Activated B cell treated with CpG ODN at 0.5 μM for 24 hours (primary cell): ENCODE measurements at places on chromosomes 4 and X. TPM values are rescaled to one million over a fixed set of nuclear protein-coding genes. Genes with fewer than 3 reads are reported as not detected.

DNA sequence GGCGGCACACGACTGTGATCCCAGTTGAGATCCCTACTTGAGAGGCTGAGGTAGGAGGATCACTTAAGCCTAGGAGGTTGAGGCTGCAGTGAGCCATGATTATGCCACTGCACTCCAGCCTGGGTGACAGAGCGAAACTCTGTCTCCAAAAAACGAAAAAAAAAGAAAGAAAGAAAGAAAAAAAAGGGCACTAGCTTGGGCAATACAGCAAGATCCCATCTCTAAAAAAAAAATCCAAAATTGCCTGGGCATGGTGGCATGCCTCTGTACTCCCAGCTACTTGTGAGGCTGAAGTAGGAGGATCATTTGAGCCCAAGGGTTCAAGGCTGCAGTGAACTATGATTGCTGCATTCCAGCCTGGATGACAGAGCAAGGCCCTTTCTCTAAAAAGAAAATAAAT, 10.7 kb upstream of the KLHL15 start:
- no peak for DNase-seq

DNA sequence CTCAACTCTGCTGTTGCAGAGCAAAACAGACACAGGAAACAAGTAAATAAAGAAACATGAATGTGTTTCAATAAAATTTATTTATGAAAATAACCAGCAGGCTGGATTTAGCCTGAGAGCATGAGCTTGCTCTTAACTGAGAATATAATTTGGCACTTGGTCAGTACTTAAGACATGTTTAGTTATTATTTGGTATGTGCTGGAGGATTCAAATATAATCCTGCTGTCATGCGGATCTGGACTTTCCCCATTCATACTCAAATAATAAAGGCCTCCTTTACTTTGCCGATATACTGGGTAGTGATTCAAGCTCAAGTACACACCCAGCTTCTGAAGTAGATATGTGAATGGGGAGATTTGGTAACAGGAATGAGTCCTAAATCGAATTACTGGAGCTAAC, 465.5 kb upstream of the HS3ST1 start:
- DNase-seq: no peak

DNA sequence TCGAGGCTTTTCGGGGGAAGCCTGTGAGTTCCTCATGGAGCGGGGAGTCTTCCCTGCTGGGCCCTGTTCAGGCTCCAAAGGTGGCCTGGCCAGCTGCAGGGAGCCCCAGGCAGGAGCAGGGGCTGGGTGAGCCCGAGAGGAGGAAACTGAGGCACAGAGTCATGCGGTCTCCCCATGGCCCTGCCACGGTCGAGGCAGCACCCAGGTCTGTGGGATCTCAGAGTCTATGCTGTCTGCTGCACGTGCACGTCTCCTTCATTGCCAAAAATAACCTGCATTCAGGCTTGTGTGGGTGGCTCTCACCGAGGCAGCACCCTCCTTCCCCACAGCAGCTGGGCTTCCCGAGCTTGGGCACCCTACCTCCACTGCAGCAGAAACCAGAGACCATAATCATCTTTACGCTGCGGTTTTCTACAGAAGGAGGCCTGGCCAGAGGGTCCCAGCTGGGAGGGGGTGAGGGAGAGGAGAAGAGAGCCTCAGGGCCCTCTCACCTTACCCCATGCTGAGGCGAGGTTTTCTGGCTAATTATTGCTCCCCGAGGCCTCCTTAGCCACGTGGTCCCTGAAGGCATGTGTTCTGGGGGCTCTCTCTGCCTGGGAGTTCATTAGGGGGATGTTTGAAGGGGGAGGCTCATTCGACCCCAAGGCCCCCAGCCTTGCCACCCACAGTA, 64.3 kb downstream of the CPZ start:
- no peak for DNase-seq

- no peak for DNase-seq
These were observed 203.1 kb downstream of the FAT4 start for GRCh38 chr4:125517831-125518230.

- no peak for DNase-seq
These were observed 50.2 kb upstream of the FAM9A start for GRCh38 chrX:8851231-8851886.

DNA sequence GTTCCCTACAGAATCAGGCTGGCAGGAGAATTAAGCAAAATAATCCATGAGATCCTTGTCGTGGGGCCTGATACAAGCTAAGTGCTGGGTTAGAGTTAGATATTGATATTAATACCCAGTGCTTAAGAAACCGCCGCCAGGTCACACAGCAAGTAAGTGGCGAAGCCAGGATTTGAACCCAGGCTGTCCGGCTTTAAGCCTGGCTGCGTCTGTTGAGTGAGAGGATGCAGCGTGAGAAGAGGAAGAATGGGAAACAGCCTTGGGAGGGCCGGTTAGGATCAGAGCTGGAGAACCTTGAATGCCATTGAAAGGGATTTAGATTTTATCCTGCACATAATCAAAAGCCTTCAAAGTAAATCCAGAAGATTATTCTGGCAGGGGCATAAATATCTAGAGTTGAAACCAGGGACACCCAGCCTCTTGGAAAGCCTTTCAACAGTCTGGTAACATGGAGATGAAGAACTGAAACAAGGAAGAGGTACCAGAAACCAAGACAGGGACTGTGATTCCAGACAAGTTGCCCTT, 64.8 kb upstream of the HELT start:
- no peak for DNase-seq

DNA sequence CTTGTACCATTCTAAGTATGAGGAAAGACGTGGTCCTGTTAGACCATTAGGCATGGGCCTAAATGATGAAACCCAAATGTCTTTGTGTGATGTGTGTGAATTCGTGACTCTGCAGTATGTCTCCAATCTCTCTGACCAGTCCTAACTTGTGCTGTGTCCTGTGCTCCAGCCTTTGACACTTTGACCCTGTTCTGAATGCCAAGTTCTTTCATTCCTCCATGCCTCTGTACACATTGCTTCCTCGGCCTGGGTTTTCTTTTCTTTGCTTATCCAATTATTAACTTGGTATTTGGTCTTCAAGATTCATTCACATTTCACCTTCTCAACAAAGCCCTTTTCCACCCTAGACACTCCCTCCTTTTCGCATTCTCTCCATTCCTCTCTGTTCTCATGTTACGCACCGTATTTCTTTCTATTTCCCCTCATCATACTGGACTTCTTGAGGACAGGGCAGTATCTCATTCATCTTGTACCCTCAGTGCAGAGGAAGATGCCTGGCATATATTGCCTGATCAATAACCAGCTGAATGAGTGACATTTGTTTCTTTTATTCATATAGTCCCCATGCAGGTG, 138.7 kb downstream of the F11 start:
- no peak for DNase-seq

DNA sequence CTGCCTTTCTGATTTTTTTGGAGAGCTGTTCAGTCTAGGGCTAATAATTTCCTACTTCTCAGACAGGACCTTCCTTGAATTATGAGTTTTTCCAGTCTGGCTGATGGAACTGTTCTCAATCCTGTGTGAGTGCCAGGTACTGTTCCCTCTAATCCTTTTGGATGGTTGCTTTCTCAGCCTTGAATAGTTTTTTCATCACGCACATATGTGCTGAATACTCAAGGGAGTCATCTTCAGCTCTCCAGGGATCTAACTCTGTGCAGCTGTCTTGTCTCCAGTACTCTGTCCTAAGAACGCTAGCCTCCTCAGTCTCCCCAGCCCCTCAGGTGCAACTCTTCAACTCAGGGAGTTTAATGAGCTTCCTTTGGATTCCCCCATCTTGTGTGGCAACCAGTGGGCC, 93.2 kb downstream of the GASK1B start:
- DNase-seq: no peak

GRCh38 chrX:13837290-13837745, 20.4 kb upstream of the GPM6B start:
- DNase-seq: no peak

DNA sequence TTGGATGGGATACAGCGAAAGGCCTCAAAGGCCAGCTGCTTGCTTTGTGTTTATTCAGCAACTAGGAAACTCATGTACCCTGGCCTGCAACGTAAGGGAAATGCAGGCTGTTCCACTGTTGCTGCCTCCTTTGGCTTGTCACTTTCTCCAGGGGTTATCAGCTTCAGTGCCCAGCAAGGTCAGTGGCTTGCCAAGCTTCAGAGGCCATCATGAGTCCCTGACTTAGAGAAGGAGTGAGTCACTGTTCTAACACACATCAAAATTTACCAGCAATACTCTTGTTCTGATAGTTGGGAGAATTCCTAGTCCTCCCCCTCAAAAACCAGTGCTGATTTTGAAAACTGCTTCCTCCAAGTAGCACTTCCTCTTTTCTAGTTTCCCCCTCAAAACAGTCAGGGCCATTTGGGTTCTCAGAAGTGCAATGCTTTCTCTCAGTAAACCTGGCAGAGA, 250.8 kb downstream of the ARHGAP24 start:
- DNase-seq: peak; percentile 35

- no peak for DNase-seq
These were observed 12.2 kb downstream of the SCRG1 start for GRCh38 chr4:173386751-173387150.

DNA sequence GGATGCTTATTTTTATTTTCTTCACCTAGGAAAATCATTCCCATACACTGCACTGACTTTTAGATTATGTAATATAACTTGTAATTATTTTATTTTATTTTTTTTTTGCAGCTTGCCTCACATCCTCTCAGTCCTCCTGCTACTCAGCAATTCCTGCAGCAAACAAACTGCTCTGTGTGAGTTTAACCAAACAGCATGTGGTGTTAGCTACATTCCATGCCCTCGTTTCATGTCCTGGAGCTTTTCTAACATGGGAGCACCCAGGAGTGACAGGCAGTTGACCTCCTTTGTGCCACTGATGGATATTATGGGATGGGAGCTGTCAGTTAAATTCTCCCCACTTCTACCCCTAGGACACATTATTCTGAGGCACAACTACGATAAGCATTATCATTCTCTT, 24.8 kb downstream of the CXCL1 start:
- DNase-seq: no peak

GRCh38 chr4:17336524-17336961, 175.3 kb downstream of the QDPR start:
- DNase-seq: no peak

- DNase-seq: no peak
These were observed 48.0 kb upstream of the TMEM131L start for GRCh38 chr4:153418121-153418520.

DNA sequence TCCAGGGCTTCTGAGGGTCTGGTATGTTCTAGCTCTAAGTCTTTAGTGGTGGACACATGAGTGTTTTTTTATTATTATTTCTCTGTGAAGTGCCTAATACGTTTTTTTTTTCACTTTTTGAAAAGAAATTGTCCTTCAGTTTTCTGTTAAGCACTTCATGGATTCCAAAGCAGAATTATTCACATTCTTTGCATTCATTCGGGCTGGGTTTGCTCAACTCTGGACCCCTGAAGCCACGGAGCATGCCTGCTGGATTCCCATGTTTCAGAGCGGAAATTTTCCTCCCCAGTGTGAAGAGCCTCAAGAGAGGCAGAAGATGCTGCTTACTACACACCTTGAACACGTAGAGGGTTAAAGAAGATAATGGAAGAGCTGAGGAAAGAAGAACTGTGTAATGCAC, 107.5 kb downstream of the EGF start:
- DNase-seq: no peak

DNA sequence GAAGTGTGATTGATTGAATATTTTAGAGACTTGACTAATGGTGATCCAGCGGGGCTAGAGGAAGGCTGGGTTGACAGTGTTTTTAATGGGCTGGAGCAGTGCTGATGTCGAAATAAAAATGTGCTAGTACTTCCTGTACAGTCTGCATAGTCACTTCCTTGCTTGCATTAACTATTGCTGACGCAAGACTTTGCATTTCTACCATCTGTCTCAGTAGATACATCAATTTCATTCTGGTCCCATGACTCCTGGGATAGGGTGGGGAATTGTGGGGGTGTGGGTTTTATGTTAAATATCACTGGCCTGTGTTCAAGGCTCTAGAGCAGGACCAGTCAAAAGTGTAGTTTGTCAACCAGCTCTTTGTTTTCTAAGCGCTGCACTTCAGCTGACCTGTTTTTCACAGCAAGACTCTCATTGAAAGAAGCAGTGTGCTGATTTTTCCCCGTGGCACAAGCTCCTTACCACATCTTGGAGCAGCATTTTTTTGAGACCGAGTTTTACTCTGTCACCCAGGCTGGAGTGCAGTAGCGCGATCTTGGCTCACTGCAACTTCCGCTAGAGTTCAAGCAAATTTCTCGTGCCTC, 35.2 kb upstream of the PHEX start:
- DNase-seq: no peak

GRCh38 chr4:26594778-26595177, 10.9 kb downstream of the TBC1D19 start:
- DNase-seq: no peak

DNA sequence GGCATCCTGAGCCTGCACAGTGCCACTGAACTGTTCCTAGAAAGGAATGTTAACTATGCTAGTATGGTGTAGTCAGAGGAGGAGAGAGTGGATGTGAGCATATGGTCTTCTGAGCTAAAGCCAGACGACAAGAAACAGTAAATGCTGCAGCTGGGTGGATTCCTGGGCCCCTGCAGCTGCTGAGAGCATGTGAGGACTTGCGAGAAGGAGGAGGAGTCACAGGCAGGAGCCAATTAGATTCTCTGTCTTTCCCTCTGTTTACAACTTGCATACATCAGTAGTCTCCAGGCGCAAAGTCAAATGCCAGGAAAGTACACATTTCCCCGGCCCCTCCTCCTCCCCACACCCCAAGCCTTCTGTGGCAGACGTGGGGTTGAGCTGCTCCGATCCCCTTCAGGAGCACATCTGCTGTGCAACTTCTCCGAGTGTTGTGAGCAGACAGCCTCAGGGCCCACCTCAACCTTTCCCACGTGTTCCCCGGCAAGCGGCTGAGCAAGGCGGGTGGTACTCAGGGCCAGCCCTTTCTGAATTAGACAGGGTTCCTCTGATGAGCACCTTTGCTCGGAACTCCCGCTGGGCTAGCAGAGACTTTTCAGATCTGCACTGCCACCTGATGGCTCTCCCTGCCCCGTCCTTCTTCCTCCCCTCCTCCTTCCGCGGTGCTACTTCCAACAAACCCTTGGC, 108.7 kb upstream of the ATP6AP2 start:
- DNase-seq: peak; percentile 16

- DNase-seq: no peak
These were observed 48.1 kb downstream of the RPGR start for GRCh38 chrX:38279188-38279587.

- no peak for DNase-seq
These were observed 1.3 kb downstream of the NKAP start for GRCh38 chrX:119942173-119942819.

NIPAL1 gene
- 0.69 and 0.73 TPM in 2 replicates for total RNA-seq

KANTR gene
- total RNA-seq: 11.2 and 12.0 TPM in 2 replicates

ITIH6 gene
- total RNA-seq: not detected in 2 replicates

SNCA gene
- total RNA-seq: 1.7 and 2.2 TPM in 2 replicates

DMRTC1B gene
- 1.7 and 2.0 TPM in 2 replicates for total RNA-seq

SPANXD gene
- total RNA-seq: not detected in 2 replicates

PCDH18 gene
- not detected in 2 replicates for total RNA-seq

TCEAL9 gene
- 0.35 and 0.88 TPM in 2 replicates for total RNA-seq

PORCN gene
- total RNA-seq: 7.8 and 9.8 TPM in 2 replicates
